Putamen (tissue), 1 donor: ENCODE measurements at places on chromosomes 7 and 10.

- DNase-seq, result no peak
Measured at GRCh38 chr7:111527545-111527944, 34.7 kb downstream of the IMMP2L start.

GRCh38 chr7:99625321-99625720 is 8.6 kb downstream of the ZSCAN25 start:
- DNase-seq, result no peak

DNA sequence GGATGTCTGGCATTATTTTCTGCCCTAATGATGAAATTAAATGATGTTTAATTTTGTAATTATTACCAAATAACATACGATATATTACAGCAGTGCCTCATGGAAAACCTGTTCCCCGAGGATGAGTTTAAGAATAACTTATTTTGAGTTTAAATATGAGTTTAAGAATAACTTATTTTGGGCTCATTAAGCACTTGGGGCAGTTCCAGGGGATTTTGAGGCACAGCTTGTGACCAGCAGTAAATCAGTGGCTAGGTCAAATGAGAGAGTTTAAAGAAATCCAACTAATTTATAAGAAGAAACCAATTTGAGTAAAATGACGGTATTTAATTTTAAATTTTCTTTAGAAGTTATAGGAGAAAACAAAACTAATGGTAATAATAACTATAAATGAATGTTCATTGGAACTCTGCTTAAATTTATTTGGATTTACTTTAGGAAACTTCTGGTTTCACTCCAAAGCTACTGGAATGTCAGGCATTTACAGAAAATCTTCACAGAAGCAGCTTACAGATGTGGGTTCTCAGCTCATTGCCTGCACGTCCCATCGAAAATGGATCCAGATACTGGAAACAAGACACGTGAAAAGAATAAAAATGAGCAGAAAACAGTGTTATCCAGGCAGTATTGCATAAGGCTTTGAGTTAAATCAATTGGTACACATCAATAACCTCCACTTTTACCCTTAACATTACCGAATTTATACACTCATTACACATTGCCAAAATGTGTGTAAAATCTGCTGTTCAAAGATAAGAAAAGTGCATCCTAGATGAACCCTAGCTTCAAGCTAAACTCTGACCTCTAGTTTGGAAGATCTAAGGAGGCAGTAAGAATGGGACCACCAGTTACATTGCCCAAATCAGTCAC is 784.5 kb upstream of the IGFBP3 start:
- no peak for DNase-seq

DNA sequence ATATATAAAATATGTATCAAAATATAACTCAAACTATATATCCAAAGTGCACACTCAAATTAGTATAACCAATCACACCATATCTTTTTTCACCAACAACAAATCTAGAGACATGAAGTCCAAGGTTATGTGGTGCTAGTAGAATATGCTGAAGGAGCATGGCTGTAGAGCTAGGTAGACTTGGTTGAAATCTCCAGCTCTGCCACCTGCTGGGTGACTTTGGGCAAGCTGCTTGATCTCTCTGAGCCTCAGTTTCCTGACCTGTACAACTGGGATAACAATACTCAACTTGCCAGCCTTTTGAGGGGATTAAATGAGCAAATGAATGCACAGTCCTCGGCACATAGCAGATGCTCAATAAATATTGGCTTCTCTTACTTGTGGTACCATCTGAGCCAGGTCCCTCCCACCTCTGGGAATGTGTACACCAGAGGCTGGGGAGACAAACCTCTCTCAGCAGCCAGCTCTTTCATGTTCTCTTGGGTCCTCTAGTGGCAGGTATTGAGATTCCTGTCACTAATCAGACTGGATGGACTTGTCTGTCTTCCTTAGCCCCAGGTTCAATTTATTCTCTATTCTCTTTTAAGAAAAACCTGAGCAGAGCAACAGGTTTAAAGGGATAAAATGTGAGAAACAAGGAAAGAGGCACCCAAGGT is 94.3 kb upstream of the PDE1C start:
- peak; percentile 47 for DNase-seq

DNA sequence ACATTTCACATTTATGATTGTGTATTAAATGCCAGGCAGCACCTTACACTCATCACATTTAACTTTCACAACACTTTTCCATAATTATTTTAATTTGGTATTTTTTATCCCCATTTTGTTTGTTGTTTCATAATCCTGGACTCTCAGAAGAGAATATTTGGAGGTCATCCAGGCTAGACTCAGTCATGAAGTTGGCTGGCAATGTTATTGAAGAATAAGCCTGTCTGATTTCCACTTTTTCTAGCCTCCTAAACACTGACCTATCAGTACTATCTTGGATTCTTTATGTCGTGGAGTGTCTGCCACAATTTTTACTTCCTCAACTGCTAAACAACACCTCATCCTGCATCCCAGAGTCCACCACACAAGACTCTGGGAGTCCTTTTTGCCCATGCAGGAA is 372.3 kb upstream of the NRP1 start:
- no peak for DNase-seq
